ENCODE measurements at places on chromosomes 11 and 22.

DNA sequence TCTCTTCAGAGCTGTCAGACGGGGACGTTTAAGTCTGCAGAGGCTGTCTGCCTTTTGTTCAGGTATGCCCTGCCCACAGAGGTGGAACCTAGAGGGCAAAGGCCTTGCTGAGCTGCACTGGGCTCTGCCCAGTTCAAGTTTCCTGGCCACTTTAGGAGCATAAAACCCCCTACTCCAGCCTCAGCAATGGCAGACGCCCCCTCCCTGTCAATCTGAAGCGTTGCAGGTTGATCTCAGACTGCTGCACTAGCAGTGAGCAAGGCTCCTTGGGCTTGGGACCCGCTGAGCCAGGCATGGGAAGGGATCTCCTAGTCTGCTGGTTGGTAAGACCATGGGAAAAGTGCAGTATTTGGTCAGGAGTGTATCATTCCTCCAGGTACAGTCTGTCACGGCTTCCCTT, 66.6 kb upstream of the TP53I11 start:
- DNase-seq = peak; percentile 29

GRCh38 chr11:126413843-126414405, 58.4 kb downstream of the ST3GAL4 start:
- DNase-seq = no peak

DNA sequence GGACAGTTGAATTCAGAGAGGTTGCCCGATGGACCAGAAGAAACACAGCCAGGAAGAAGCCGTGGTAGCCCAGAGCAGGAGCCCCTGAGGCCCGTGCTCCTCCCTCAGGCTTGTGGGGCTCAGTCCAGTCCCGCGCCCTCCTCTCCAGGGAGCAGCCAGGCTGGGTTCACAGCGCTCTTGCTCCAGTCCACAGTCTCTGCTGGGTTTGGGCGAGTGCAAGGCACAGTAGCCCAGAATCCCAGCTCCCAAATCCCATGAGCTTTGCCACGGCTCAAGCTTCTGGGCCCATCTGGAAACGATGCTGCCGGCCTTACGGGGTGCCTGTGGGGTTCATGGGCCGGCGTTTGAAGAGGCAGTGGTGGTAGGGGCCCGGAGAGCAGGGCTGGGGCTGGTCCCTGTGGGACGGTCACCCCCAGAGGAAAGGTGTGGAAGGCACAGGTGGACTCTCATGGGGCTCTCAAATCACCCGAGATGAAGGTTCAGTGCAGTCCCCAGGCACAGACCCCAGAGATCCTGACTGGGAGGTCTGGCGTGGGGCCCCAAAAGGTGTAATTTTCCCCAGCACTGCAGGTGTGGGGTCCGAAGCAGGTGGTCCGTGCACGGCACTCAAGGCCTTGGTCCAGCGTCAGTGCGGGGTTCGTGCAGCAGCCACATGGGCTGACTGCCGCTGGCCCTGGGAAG, 30.6 kb upstream of the ATXN10 start:
- DNase-seq = no peak

GRCh38 chr11:58788355-58789023, 56.0 kb downstream of the GLYATL2 start:
- DNase-seq = peak; percentile 41

DNA sequence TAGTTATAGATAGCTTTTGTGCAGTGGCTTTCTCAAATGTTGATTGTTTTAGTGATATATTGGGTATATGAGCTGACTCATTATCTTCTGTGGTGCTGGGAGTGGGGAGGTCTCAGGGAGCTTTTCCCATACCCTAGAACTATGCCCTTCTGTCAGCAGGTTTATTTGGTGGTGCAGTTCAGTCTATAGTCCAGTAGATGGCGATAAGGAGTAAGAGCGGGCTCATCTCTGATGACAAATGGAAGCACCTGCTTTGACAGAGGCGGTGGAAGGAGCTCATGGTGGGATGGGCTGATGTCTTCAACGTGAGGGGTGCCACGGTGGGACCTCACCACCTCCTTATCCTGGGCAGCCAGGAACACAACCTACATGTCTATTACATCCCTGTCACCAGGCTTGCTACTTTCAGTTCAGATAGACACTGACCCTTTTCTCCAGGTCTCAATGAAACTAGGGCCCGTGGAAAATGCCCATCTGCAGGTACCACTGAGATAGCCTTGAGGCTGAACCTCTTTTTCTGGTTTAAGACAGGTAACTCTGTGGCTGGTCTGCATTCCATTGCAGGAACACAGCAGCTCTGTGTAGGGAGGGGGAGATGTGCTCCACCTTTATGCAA, 13.0 kb upstream of the OR6A2 start:
- DNase-seq = peak; percentile 41

DNA sequence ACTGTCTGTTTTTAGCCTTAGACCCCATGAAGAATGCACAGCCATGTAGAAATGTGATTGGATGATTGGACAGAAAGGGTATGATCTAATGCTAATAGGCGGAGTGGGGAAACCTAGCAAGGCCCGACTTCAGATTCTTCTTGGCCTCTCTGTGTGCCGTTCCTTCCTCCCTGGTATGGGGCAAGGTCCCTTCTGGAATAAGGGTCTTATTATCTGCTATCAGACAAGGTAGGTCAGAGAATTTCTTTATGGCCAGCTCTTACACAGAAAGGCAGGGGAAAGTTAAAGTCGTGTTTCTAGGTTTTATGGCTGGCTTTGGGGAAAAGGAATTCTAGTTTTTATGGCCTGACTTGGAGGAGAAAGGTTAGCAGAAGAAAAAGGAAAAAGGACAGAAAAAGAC, 30.6 kb downstream of the DBX1 start:
- no peak for DNase-seq

DNA sequence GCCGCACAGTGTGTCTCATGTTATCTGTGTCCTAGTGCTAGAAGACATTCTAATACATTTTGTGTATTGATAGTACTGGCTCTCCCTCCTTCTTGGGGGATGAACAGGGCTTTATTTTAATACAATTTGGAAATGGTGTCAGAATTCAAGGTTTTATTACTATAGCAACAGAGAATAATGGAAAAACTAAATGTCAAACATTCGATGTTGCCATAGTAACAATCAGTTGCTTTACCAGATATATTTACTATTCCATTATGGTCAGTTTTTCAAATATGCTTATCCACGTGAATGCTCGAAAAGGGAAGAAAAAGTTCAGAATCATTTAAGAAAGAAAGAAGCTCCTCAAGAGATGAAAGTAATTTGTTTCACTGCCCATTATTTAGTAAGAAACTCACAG, 8.6 kb upstream of the MSANTD4 start:
- no peak for DNase-seq

GRCh38 chr11:36214480-36214879, 74.7 kb downstream of the COMMD9 start:
- DNase-seq = no peak

GRCh38 chr11:88086297-88086696, 88.9 kb downstream of the RAB38 start:
- DNase-seq = no peak

GRCh38 chr11:74641289-74641688, 48.9 kb downstream of the POLD3 start:
- no peak for DNase-seq

- no peak for DNase-seq
Measured at GRCh38 chr22:23913306-23913660, 19.1 kb downstream of the MIF start.

- no peak for DNase-seq
Measured at GRCh38 chr11:16784097-16784496, 45.6 kb downstream of the C11orf58 start.

- no peak for DNase-seq
Measured at GRCh38 chr11:66970807-66971442, 4.2 kb upstream of the C11orf86 start.

DNA sequence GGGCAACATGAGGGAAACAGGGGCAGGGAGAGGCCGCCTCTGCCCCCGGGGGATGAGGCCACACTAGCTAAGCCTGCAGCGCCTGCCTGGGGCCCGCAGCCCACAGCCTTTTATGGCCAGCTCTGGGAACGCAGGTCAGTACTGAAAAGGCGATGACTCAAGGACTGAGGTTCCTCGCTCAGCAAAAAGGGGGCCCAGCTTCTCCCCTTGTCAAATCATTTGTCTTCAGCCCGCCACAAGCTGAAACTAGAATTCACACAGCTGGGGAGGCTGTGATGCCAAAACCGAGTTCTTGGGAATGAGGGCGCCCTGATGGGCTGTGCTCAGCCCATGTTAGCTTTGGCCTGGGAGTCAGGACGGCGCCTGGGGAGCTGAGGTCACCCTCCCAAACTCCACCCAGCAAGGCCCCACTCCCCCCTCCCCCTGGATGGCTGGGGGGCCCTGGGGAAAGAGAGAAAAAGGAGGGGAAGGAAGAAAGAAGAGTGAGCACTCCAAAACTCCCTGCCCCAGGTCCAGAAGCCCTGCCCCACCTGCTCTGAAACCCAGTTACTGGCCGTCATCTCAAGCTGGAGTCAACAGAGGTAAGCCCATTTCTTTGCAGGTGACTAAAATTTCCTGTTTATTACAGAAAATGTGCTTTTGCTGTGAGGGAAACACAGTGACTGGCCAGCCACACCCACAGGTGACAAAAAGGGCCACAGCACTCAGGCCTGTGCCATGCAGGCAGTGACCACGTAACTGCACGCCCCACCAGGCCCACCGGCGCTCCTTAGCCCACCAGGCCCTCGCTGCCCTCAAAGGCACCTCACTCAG, 13.7 kb downstream of the EHD1 start:
- no peak for DNase-seq

DNA sequence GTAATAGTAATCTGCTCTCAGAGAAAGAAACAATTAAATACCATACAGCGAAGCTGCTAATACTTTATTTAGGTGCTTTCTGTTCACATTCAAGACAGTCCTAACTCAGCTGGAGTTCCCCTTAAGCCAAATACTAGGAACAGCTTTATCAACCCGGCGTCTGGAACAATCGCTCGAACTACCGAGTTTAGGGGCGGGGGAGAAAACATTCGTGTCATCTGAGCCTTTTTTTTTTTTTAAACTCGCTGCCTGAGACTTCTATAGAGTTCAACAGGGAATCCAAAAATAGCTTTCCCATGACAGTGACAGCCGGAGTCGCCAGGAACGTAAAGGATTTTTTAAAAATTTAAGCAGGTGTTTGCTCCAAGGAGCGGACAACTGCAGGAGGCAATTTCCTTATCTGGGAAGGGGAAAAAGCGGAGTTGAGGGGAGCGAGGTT, 852 bp downstream of the TRAF6 start:
- DNase-seq = peak; percentile 19

DNA sequence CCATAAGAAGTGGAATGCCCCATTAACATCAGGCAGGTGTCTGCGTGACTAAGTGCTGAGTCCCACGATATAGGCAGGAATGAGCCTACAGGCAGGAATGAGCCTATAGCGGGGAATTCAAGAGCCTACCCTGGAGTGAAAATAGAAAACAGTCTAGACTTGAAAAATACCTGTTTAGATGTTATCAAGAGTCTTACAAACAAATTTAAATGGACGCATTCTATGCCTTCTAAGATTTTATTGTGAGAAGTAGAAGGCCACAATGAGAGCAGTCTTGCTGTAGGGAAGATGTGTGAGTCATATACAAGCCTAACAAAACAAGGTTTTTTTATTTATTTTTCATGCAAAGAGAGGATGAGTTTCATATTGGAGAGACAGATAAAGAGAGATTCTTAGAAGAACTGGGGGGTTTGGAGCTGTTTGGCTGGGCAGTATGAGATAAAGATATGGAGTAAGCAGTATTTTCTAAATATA, 200.8 kb upstream of the ZC3H12C start:
- DNase-seq = no peak

GRCh38 chr11:61369372-61370348, 7.5 kb downstream of the TMEM138 start:
- DNase-seq = no peak

DNA sequence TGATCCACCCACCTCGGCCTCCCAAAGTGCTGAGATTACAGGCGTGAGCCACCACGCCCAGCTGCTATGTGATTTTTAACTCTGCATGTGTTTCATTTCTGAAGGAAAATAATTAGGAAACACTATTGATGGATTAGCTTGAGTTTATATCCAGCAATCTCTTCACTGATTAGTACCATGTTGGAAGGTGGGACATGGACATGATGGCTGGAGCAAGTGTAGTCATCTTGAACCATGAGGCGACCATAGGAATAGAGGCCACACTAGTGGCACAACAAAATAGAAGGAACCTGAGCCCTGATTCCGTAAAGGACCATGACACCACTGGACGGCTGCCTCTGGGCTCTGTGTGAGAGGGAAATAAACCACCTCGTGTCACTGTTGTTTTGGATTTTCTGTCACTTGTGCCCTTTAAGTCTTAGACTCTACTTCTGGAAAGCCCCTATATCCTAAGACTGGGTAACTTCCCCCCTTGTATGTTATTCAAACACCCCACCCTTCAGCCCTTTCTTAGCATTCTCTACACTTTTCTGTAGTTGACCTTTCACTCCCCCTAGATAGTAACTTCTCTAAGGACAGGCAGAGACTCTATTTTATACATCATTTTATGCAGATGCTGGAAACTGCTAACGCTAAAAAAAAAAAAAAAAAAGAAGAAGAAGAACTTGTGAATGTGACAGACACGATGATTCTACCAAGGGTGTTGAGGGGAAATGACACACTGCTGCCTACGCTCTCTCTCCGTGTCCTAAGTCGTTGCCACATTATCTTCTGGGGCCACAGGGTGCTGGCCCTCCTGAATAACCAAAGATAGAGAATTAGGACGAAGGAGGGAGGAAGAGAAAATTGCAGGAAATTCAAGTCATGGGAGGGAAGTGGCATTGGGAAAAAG, 2.7 kb upstream of the VPS37C start:
- no peak for DNase-seq

GRCh38 chr11:117478126-117478860, 150.6 kb downstream of the CEP164 start:
- no peak for DNase-seq

- no peak for DNase-seq
Measured at GRCh38 chr22:49824936-49825335, 2.7 kb downstream of the BRD1 start.

GRCh38 chr11:128633384-128633965, 46.1 kb upstream of the ETS1 start:
- DNase-seq = no peak

GRCh38 chr22:20429254-20430100, 8.1 kb downstream of the SCARF2 start:
- peak; percentile 58 for DNase-seq

- no peak for DNase-seq
Measured at GRCh38 chr11:69969890-69970784, 108.0 kb upstream of the ANO1 start.

- DNase-seq = no peak
Measured at GRCh38 chr11:17026487-17027082, 12.4 kb upstream of the PLEKHA7 start.

GRCh38 chr11:60492488-60493009, at the start of gene MS4A12:
TSS of gene MS4A12 (plus strand) at chr11:60492778. CDS start at chr11:60497319, 4,541 bp downstream.
- DNase-seq = no peak

DNA sequence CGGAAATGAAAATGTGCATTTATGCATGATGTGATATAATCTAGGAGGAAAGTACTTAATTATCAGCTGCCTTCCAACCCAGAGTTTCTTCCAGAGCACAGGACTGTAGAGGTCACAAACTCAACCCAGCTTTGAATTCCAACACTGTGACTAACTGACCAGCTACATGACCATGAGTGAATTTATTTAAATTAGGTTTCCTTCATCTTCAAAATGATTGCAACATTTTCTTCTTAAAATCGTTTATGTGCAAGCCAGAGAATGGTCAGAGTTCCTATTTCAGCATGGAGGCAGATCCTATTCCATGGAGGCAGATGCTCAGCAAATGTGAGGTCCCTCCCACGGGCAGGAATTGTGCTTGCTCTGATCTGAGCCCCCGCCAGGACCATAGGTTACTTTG, 42.4 kb downstream of the OSBP start:
- no peak for DNase-seq

All from endothelial cell (in vitro differentiated cells).